Nucleus accumbens (tissue), 56 donors: ENCODE measurements at places on chromosomes 13 and 19.

GRCh38 chr13:42746866-42747265 is 34.5 kb upstream of the FAM216B start:
- DNase-seq, result no peak

DNA sequence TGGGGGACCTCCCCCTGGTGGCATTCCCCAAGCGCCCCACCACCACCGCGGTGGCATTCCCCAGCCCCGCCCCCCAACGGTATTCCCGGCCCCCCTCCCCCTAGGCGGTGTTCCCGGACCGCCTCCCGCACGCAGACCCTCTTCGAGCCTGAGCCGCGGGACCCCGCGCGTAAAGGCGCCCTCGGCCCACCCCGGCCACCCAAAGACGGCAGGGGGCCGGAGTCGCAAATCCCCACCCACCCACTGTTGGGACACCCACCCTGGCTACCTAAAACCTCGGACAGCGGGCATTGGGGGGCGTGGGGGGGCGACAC is 22.4 kb downstream of the OLFM2 start:
- DNase-seq, result peak; percentile 41

DNA sequence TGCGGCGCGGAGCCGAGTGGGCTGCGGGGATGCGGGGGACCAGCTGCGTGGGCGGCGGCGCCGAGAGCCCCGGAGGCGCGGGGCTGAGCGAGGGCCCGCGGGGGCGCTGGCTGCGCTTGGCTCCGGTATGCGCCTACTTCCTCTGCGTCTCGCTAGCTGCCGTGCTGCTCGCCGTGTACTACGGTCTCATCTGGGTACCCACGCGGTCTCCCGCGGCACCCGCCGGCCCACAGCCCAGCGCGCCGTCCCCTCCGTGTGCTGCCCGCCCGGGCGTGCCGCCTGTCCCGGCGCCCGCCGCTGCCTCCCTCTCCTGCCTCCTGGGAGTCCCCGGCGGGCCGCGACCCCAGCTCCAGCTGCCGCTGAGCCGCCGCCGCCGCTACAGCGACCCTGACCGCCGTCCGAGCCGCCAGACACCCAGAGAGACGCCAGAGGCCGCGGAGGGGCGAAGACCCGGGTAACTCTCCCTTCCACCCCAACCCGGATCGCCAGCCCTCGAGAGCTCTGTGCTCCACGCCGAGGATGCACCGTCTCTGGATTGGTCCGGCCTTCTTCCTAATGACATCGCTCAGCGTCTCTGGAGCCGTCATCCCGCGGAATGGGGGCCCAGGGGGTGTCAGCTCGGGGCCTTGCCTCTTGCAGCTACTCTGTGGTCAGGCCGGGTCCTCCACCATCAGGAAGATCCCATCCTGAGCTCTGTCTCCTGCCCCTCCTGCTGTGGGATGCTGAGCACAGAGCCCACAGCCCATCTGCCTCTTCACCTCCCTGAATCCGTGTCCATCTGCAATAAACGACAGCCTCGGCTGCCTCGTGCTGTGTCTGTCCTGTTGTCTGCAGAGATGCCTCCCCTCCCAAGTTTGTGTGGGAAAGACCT is 441 bp downstream of the INAFM1 start:
- no peak for DNase-seq

DNA sequence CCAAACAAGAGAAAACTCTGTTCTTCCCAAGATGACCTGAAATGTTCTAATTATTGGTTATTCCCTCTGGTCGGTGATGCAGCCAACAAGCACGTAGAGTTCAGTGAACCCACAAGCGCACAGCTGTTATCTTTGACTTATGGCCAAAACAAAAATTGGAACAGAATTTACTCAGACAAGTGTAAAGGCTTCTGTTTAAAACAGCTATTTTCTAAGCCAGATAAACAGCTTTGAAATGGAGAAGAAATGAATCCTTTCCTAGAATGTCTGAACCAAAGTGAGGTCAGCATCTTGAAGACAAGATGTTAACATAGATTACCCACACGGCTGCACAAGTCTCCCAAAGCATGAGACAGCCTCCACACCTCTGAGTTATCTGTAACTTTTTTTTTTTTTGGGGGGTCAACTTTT is 669.2 kb downstream of the DIAPH3 start:
- no peak for DNase-seq

DNA sequence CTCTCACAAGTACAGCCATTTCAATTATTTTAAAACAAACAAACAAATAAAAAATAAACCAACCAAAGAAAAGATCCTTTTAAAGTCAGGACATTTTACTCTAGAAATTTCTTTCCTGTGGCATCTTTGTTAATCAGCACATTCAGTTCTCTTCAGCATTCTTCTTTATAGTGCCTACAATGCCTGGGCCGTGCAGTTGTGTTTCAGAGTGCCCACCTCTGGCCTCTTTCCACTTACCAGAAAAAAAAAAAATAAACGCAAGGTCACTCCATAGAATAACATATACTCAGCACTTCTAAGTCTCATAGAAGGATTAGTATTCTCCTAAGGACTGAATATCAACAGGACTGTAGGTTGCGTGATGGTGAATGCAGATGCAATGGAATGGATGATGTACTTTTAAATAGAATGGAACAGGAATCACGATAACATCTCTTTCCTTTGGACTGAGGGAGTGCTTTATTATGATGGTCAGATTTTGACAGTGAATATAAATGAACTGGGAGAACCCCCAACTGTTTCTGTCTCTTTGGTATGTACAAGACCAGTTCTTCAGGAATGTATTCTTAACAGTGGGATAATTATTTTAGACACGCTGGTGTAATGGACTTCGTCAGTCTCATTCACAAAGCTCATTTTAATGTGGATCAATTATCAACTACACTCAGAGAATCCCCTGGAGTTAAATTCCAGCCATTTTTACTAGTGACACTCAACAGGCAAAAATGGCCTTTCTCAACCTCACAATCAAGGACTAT is 125.0 kb upstream of the NBEA start:
- DNase-seq, result no peak

DNA sequence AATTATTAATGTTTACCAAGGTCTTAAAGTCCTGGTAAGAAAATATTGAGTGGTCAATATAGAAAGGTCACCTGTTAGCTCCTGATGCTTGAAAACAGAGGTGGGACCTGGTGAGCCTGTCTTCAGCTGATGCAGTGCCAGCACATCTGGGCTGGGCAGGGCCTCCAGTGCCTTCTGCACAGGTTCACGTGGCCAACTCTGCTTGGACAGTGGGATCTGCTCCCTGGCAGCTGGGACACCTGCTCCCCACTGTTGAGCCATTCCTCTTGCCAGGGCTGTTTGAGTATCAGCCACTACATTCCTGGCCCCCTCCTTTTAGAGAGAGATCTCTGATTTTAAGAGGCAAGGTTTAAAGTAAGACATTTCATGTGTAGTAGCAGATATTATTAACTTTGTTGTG is 135.0 kb downstream of the TM9SF2 start:
- no peak for DNase-seq

- peak; percentile 63 for DNase-seq
Observed at GRCh38 chr13:51806566-51806965, 2.6 kb upstream of the DHRS12 start.

DNA sequence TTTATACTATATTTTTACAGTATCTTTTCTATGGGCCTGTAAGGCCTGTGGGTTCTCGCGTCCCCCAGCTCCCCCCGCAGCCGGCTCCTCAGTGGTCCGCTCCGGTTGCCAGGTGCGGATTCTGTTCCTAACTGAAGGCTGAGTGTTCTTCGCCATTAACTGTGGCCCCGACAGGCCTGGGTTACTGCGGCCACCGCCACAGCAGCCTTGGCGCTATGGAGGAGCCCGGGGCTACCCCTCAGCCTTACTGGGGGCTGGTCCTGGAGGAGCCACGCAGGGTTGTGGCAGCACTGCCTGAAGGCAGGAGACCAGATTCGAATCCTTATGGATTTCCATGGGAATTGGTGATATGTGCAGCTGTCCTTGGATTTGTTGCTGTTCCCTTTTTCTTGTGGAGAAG is 45.8 kb downstream of the SPRYD7 start:
- DNase-seq, result no peak

DNA sequence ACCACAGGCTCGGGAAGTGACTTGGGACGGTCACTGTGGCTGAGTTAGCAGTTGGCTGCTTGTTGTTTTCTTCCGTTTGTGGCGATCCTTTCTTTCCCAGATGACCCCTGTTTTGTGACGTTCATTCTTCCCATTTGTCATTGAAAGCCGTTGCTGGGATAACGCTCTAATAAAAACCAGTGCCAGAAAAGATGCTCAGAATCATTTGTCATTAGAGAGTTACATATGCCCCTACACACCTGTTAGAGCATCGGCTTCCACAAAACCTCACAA is 39.3 kb upstream of the MCF2L start:
- DNase-seq, result no peak

GRCh38 chr13:44920013-44920412 is 69.3 kb downstream of the NUFIP1 start:
- no peak for DNase-seq

- peak; percentile 63 for DNase-seq
Observed at GRCh38 chr19:41951686-41952172, 7.4 kb downstream of the RABAC1 start.

GRCh38 chr13:79427883-79428282 is 21.8 kb upstream of the RBM26 start:
- DNase-seq, result no peak

DNA sequence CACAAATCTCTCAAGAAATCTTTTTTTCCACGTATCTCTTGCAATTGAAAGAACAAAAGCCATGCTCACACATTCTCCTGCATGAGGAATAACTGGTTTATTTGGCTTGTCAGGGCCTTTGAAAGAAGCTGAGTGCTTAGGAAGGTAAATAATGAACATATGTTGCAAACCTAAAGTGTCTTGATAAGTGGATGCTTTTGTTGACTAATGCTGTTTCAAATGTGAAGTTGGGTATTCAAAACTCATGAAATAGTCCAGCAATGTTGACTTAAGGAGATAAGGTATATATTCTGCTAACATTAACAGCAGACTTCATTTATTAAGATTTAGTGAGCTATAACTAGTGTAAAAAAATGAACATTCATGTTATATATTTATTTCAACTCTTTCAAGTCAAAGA is 1792.7 kb upstream of the MIR17HG start:
- DNase-seq, result no peak
